ENCODE measurements at places on chromosomes 5 and 9. TPM values are rescaled to one million over a fixed set of nuclear protein-coding genes. Genes with fewer than 3 reads are reported as not detected.

RNF145 gene
- total RNA-seq, result 49.2 TPM

ZNF354C gene
- 6.3 TPM for total RNA-seq

FBP2 gene
- not detected for total RNA-seq

MARVELD2 gene
- 0.56 TPM for total RNA-seq

C8G gene
- 1.4 TPM for total RNA-seq

KIF20A gene
- total RNA-seq, result 0.52 TPM

FBXO4 gene
- 14.3 TPM for total RNA-seq

ANKRD31 gene
- 0.19 TPM for total RNA-seq

DNA sequence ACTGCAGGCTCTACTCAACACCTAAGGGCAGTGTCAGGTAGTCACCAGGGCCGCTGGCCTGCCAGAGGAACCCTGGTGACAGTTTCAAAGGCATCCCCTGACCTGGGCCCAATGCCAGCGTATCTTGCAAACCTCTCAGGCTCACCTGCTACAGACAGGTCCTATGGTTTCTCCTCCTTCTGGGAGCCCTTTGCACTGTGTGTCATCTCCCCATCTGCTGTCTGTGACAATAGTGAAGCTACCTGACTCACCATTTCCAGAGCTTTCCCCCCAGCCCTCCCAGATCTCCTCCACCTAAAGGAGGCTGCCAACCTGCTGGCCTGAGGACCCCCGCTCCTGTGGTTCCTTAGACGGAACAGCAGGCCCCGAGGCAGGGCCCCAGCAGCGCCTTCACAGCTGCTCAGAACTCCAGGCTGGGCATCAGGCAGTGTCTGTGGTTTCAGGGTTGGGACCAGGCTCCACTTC lies 203.1 kb downstream of the FSTL4 start:
- DNase-seq, result no peak

DNA sequence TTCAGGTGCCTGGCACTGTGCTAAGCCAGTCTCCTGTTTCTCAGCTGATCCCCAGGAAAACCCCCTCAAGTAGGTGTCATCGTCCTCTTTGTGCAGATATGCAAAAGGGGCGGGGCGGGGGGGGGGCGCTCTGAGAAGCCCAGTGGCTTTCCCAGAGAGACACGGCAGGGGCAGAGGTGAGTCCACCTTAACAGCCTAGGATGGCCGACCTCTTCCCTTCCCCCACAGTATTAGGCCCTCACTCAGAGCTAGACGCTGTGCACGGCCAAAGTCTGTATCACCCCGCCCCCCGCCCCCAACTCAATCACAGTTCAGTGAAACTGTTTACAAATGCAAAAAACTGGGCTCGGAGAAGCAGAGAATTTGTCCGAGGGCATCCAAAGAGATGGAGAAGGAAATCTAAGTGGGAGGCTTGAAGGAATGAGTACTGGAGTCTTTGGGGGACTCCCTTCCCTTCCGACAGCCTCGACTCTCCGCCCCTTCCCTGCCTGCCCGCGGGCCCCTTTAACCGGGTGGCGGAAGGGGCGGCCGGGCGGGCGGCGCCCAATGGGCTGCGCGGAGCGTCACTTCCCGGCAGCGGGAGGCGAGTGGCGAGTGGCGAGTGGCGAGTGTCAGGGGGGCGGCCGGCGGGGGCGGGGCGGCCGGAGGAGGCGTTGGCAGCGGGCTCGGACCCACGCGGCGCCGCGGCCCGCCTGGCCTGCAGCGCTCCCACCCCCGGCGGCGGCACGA lies at the start of gene ERGIC1:
TSS of gene ERGIC1 (plus strand) at position 566 of the 729 bp plus-strand sequence. CDS start at position 729, 163 bp downstream.
- peak; percentile 96 for DNase-seq

- no peak for DNase-seq
Observed at GRCh38 chr9:19119246-19119645, 8.0 kb downstream of the PLIN2 start.

- no peak for DNase-seq
Observed at GRCh38 chr5:38189081-38189504, 69.3 kb upstream of the EGFLAM start.

DNA sequence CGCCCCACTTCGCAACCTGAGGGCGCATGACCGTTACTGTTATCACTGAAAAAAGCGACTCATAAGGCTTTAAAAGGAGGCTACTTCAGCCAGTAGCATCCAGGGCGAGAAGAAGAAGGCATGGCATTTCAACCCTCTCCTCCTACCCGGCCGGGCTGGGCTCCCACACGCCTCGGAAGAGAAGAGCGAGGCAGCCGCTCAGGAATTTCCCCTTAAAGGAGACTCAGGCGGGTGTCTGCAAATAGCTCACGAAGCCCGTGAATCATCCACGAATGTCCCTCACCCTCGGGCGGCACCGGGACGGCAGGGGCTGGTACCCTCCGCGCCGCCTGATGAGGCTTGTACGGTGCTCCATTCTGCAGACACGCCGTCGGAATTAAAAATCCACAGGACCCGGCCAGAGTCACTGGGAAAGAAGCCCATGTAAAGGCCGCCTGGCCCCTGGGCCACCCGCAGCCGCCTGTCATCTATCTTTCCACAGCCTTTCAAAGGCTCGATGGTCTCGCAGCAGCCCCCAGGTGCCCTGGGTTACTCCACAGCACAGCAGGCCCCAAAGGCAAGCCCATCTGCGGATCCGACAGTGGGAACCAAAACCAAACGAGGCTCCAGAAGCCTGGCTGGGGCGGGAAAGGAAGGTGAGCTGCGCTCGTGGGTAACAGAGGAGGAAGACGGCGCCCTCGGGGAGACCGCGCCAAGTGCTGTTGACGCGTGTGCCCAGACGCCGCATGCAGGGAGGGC lies 11.8 kb downstream of the SLC12A7 start:
- no peak for DNase-seq

GRCh38 chr5:173618927-173619519 lies 2.6 kb upstream of the BOD1 start:
- DNase-seq, result no peak

- no peak for DNase-seq
Observed at GRCh38 chr5:38739011-38739704, 106.7 kb upstream of the OSMR start.

DNA sequence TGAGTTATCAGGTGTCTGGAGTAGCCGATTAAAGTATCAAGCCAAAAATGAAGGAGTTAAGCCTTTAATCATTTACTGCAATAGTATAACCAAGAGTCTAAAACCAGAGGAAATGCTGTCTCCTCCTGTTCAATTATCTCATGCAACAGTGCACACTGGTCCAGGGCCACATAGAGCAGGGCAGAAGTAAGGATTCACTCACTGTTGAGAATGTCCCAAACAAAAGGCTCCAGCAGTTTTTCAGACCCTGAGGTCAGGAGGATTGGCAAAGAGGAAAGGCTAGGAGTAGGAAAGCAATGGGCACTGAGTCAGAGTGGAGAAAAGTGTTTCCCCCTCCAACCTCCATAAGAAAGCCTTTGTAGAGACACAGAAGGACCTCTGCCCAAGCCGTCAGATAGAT lies 168.2 kb downstream of the RNF180 start:
- no peak for DNase-seq

- no peak for DNase-seq
Observed at GRCh38 chr9:130157079-130157478, 15.1 kb upstream of the NCS1 start.

DNA sequence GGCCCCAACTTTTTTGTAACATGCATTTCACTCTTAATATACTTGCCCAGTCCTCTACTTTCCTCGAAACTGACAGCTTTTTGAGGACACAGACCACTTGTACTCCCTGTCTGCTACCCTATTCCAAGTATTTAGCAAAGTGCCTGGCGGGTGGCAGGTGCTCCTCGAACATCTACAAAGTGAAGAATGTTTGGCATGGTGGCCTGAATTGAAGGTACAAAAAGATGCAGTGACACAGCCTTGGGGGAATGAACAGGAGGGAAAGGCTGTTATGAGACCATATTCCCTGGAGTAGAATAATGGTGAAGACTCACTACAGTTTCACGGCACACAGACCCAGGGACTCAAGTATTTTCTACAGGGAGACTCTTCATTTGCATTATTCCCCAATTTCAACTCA lies 590.9 kb downstream of the PRELID2 start:
- no peak for DNase-seq

- DNase-seq, result no peak
Observed at GRCh38 chr5:128498844-128499455, 39.1 kb downstream of the FBN2 start.

GRCh38 chr9:14957109-14957508 lies 46.9 kb upstream of the FREM1 start:
- no peak for DNase-seq

DNA sequence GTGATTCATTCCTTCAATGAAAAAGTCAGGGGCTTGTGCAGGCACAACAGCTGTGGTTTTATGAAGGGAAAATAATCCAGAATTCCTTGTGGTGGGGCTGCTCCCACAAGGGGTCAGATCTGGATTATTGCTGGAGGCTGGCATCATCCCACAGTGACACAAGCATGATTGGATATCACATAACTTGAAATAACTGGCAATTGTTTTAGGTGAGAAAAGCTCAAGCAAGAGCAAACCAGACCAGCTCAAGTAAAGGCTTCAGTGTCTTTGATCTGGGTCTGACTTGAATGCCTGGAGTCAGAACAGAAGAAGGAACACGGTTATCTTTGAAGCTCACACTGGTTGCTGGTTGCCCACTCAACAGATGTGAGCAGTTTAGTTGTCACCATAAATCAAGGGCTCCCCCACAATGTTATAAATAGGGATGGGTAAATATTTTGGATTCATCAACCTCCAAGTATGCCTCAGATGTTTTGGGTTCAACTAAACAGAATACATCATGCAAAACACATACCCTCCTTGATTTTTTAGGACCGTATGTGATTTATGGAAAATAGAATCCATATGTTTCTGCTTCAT lies 3.1 kb upstream of the ZNF474 start:
- no peak for DNase-seq

DNA sequence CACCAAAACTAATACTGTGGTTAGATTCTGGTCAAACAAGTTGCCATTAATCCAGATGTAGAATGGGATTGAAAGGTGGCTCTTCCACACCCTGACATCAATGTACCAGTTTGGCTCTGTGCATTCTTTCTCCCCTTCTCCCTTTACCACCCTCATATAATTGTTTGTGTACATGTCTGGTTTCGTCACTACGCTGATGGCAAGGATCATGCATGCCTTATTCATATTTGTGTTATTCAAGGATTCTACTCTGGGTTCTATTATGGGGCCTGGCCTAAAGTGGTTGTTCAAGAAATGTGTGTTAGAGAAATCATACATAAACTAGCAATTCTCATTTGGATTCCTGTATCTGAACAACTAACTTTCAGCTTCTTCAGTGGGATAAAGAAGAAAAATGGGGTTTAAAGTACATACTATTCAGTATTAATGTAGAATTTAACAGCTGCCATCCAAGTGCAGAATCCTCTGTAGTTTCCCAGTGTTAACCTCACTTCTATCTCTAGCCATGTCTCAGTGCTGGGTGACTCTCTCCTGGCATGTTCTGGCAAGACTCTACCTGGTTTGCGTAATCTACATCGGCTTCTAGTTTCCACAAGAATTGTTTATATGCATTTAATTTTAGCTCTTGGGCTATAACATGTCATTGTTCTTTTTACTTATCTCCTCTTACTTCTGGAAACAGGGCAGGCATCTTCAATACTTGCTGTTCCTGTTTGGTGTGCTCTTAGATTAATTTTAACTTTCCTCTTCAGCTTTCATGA lies 27.9 kb upstream of the CDKN2B start:
- DNase-seq, result no peak

DNA sequence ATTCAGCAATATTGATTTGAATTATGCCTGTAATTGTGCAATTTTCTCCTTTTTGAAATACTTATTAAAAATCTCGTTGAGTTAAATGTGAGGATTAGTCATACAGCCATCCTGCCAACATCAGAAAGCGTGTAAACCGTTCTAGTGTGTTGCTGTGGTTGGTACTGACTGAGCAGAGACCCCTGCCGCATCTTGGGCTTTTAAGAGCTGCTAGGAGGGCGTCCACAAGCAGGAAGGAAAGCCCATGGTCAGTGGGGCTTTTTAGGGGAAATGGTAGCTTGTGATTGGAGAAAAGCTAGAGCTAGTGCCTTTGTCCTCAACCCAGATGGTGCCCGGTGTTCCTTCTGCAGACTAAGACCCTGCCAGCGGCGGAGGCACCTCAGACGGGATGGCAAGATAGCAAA lies 1.3 kb downstream of the SDHA start:
- no peak for DNase-seq

GRCh38 chr5:142358121-142358520 lies 33.3 kb upstream of the SPRY4 start:
- DNase-seq, result no peak

- DNase-seq, result no peak
Observed at GRCh38 chr5:41683181-41683580, 172.8 kb upstream of the PLCXD3 start.

DNA sequence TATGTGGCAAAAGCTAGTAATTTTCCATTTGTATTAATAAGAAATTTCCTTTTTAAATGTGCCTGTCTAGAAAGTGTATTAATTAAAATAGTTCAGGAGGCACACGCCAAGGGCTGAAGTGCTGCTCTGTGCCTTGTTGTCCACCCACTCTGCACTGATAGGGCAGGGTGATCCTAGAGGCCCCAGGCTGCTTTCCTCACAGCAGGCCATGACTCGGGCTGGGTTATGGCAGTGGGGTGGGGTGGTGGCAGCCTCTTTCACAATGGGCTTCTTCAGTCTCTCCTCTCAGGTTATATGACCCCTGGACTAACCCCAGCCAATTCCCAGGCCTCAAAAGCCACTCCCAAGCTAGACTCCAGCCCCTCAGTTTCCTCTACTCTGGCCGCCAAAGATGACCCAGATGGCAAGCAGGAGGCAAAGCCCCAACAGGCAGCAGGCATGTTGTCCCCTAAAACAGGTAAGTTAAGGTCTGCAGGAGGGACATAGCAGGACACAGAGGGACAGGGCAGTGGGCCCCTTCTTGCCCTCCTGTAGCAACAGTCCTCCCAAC lies 19.5 kb downstream of the CD74 start:
- DNase-seq, result no peak

DNA sequence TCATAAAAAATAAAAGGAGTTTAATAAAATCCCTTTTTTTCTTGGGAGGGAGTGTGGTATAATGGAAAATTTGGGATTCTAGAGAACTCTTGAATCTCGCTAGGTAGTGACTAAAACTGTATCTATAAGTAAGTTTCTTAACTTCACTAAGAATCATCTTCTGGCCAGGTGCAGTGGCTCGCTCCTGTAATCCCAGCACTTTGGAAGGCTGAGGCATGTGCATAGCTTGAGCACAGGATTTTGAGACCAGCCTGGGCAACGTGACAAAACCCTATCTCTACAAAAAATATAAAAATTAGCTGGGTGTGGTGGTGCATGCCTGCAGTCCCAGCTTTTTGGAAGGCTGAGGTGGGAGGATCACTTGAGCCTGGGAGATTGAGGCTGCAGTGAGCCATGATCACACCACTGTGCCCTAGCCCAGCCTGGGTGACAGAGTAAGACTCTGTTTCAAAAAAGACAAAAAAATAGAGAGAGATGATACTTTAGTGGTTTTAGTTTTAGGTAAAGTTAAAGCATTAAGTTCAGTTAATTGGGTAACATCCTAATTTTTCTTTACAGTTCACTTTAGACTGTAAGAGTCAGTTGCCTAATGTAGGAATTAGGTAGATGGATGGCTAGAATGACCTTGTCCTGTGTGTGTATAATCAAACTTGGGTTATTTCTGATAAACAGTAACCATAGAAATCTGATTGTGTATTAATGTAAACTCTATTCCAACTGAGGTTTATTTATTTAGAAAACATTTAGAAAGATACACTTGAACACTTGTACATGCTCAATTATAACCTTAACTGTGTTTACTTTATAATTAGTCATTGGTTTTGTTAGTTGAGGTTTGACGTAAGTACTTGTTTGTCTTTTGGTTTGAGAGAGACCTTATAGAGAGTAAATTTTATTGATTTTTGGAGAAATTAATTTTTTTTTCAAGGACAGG lies 17.8 kb downstream of the UNC13B start:
- DNase-seq, result no peak

- DNase-seq, result no peak
Observed at GRCh38 chr9:110714314-110714713, 45.7 kb downstream of the MUSK start.
